ENCODE measurements at places on chromosomes 5 and 9.
A peak's percentile ranks its signal among the peaks of the same experiment; 100 is the strongest.

- DNase-seq: no peak
Measured at GRCh38 chr5:167839065-167839464, 452.4 kb upstream of the WWC1 start.

DNA sequence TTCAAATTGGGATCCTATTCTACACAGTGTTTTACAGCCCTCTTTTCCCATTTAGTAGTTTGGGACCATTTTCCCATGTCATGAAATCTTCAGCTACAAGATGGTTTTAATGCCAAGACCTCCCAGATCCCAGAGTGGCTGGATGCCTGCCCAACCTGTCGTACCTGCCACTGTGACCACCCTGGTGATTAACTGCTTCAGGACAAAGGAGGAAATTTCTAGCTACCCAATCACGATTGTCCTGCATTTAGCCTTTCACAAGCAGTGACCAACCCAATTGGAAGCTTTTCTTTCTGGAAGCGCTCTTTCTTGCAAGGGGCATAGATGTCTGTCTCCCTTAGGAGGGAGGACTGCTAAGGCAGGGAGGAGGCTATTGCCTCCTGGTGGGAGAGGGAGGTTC is 13.8 kb downstream of the IL9 start:
- DNase-seq: no peak

GRCh38 chr9:93094658-93095204 is 1.3 kb upstream of the CARD19 start:
- no peak for DNase-seq

GRCh38 chr9:133754688-133755227 is 16.6 kb upstream of the SARDH start:
- no peak for DNase-seq

DNA sequence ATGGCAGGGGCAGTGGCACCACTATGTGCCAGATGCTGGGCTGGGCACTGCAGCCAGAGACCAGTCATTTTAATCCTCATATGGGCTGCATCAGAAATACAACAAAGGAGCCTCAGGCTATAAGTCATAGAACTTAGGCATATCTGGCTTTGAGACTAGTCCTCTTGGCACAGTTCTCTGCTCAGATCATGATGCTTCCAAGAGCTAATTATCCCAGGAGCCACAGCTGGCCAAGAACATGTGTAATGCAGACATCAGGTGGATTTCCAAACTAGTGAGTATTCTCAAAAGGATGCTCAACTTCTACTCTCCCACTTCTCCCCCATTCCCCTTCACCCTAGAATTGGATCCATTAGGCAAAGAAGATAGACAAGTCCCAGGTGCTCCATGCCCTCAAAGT is 562.2 kb upstream of the TRPC7 start:
- DNase-seq: no peak

DNA sequence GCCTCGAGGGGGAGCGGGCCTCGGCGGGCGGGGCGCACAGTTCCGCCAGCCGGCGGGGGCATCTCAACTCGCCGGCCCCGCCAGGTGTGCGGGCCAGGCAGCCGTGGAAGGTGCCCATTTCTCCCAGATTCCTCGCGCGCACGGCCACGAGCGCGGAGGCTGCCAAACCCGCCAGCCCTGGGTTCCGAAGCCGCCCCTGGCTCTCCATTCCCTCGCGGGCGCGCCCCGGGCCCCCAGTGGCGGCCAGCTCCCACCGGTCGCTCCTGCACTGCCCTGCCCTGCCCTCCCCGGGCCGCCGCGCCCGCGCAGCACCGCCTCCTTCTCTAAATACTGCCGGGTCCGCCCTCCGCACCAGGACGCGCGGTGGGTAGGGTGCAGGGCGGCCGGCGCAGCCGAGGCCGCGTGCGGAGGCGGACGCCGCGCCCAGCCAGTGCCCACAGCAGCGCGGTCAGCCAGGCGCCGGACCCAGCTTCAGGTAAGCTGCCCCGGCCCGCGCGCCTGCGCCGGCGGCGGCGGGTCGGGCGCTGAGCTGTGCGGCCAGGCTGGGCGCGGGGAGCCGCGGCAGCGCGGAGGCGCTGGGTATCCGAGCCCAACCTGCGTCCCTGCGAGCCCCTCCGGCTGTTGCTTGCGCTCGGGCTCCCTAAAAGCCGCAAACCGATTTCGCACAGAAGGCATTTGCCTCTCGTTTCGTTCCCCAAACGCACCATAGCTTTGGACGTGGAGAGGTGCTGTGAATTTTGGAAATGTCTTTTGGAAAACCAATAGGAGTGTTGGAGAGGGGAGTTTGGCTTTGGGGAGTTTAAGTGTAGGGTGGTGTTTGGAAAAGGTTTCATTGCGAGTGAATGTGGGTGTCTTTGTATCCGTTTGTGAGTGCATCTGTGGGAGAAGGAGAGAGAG is at the start of gene TMEM171:
Gene TMEM171, plus strand, starts transcription at position 354 of the 897 bp plus-strand sequence. CDS start 2,799 bp downstream, outside the sequence.
- peak; percentile 42 for DNase-seq

DNA sequence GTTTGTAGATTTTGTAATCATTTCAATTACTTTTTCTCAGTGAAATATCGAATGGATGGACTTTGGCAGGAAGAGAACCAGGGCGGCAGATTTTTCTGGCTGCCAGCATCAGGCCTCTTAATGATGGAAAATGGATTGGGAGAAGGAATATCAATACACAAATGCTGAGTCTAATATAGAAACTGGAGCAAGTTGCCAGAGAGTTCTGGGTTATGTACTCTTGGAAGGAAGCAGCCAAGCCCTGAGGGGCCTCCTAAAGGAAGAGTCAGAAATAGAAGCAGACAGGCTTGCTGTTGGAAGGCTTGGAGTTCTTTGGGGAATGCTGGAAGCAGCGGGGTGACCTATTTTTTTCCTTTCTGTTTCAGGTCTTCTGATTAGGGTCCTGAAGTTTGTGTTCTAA is 428.6 kb downstream of the DMAC1 start:
- DNase-seq: no peak

GRCh38 chr9:129185991-129186390 is 7.9 kb upstream of the IER5L start:
- no peak for DNase-seq

- no peak for DNase-seq
Measured at GRCh38 chr9:110251212-110251611, 5.1 kb downstream of the TXN start.

GRCh38 chr9:98416294-98417248 is 161.1 kb upstream of the TBC1D2 start:
- DNase-seq: no peak

- DNase-seq: no peak
Measured at GRCh38 chr5:123146696-123147095, 57.7 kb downstream of the PRDM6 start.

DNA sequence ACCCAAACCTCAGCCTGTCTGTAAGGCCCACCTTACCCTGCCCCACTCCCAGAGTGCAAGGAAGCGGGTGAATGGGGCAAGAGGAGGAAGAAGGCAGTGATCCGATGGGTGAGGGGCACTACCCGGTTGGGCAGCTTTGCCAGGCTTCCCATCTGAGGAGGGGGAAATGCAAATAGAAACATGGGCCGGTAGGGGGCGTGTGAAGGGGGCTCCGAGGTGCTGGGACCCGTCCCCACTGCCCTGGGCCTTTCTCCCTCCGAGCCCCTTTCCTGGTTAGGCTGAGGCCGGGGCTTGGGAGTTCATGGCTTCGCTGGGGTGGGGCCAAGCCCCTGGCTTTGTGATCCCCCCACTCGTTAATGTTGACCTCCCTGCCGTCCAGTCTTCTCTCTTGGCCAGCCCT is 23.6 kb upstream of the MYORG start:
- no peak for DNase-seq

GRCh38 chr9:36161187-36161586 is 8.0 kb upstream of the CCIN start:
- no peak for DNase-seq

DNA sequence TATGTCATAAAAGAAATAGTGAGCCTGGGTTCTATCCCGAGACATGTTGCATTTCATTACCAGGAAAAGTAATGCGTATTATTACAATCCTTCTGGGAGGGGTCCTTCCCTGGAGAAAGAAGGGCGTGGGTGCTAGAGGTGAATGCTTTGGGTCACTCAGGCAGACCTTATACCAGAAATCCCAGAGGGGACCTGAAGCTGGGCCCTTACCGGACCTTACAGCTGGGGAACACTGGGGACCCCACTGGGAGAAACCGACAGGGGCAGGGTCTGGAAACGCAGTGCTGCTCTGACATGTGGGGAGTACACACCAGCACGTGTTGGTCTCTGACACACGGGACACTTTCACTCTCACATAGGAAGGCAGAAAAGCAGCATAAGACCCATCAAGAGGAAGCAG is 71.3 kb downstream of the LMNB1 start:
- DNase-seq: no peak

GRCh38 chr5:115586525-115587146 is 15.6 kb downstream of the TICAM2 start:
- DNase-seq: no peak

DNA sequence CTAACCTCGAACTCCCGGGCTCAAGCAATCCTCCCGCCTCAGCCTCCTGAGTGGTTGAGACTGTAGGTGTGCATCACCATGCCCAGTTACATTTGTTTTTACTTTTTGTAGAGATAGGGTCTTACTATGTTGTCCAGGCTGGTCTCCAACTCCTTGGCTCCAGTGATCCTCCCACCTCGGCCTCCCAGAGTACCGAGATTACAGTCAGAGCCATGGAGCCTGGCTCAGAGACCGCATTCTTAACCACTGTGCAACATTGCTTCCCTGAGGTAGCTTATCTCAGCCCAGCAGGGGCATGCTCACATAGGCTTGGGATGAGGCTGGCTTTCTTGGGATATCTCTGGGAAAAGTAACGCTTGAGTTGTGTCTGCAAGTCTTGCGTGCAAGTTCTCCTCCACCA is 99.7 kb downstream of the SPRY4 start:
- no peak for DNase-seq

Data from H54 (cell line).